Trophoblast cell (in vitro differentiated cells and primary cell): ENCODE measurements at places on chromosomes 6 and 20.

GRCh38 chr20:23349338-23350195 is 1.0 kb upstream of the NXT1 start:
- DNase-seq = peak; percentile 57

DNA sequence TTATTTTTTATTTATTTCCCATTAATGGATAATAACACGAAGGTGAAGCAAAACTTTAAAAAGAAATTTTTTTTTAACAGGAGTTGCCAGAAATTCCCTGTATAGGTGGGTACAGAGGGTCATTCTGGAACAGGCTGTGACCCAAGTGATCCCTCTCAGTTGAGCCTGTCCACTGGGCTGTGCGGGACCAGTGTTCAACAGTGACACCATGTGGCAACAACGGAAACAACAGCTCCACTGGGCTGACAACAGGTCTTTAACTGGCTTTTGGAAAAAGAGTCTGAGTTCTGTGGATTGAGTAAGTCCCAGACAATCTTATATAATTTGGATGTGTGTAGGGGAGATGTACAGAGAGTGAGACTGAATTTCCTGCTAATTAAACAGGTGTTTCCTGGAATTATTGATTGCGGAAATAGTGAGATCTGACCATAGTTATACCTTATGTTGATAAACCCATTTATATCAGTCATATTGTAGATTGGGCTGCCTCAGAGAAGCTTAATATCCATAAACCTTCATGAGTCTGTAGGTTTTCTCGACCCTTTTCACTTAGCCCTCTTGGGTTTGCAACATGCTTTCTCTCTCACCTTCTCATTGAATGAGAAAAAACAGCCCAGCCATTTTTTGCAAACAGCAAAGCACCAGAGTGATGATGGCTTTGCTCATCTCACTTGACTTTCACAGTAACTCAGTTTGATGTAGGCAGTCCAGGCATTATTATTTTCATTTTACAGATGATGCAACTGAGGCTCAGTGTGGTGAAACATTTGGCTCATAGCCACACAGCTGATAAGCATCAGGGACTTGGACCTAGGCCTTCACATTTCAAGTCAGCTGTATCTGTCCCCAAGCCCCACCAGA is 17.5 kb downstream of the KIAA1755 start:
- DNase-seq = no peak

- DNase-seq = no peak
These were observed 172.5 kb downstream of the HTR1B start for GRCh38 chr6:77290798-77291197.

DNA sequence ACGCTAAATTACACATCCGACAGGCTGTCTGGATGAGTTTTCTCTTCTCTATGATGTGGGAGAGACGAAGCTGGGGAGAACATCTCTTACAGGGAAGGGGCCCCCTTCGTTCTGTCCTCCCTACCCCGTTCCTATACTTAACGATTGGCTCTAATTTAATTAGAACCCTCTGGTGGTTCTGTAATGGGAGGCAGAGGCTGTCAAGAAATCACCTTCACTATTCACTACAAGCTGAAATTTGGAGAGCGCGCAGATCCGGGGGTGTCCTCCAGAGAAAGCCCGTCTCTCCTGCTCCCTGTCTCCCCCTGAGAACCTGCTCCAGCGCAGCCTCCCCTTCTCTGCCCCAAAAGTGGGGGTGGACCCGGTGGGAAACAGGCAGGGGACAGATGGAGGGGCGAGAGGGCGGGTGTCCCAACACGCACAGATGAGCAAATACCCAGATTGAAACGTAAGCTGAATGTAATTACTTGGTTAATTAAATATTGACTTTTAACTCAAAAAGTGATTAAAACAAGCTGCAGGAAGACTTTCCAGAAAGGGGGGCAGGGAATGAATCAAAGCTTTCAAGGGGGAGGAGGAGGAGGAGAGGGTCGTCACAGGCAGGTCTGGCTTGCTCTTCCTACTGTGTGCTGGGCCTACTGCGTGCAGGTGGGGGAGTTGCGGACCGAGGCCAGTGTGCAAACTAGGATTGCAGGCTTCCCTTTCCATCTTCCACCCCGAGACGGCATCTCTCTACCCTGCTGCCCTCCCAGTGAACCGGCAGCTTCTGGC is 1.3 kb downstream of the SULF2 start:
- DNase-seq = no peak
